GM20000 (cell line): ENCODE measurements at places on chromosomes 2 and 18.
A peak's percentile ranks its signal among the peaks of the same experiment; 100 is the strongest.

GRCh38 chr18:75698861-75699260 is 271.4 kb upstream of the SMIM21 start:
- no peak for DNase-seq

GRCh38 chr18:8821531-8821930 is 116.2 kb downstream of the MTCL1 start:
- DNase-seq, result no peak

GRCh38 chr18:48715711-48716361 is 177.0 kb downstream of the CTIF start:
- DNase-seq, result peak; percentile 48

DNA sequence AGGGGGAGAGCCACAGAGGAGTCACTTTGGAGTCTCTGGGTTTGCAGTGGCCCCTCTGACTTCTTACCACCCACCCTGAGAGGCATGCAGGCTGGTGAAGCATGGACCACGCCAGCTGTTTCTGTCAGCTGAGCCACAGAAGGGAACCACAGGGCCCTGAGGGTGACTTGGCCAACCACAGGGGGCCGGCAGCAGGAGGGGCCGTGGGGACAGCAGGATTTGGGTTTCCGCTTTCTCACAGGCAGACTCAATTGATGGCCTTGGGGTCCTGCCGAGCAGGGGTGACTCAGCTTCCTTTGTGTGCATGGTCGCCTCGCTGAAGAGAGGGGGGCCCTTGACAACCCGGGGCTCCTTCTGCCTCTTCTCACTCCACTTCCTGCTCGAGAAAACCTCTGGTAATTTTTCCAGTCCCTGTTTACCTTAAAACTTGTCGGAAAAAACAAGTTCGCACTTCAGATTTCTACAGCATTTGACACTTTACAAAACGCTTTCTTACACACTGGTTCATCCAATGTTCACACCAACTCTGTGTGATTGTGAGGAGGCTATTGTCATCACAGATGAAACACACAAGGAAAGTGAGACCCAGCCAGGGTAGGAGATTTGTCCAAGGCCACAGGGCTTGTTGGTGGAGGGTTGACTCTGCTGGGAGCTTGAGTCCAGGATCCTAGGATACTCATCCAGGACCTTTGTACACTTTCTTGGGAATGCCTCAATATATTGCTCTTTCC is 311.2 kb downstream of the LPIN1 start:
- DNase-seq, result peak; percentile 50

DNA sequence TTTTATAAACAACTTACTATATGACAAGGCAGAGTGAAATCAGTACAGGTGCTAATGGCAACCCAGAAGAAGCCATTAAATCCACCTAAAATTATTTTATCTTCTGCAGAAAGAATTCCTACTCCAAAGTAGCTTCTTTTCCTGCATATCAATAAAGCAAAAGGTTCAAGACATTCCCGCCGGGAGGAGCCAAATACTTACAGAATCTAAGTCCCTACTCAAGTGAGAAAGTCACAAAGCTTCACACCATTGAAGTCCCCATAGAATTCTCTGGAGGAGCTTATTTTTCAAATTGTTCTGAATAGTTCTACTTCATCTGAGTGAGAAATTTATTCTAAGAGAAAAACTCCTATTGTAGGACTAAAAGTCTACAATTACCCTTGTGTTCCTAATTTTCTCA is 233.7 kb upstream of the HNRNPA3 start:
- DNase-seq, result no peak

DNA sequence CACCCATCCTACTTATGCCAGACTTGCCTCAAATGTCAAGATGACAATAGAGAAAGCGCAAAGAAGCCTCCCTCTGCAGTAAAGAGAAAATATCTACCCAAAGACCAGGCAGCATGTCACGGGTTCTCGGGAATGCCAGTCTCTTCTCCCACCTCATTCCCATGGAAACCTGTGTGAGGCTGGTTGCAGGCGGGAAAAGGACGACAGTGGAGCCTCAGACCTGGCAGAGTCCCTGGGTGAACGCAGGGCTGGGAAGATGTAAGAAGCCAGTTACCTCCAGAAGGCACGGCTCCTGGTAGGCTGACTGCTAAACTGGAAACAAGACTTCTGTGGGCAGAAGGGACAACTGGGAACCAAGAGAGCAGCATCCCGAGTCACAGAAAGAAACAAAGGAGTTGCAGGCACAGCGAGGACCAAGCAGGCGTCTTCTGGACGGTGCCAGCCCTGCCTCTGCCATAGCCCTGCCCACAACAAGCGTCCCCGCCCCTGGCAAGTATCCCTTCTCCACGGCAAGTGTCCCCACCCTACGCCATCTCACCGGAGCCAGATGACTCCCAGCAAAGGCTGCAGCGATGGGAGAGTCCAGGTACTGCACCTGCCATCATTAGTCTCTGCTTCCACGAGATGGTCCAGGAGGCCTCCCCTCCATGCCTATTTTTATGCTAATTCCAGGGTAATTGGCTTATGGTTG is 440.8 kb upstream of the MYT1L start:
- no peak for DNase-seq

DNA sequence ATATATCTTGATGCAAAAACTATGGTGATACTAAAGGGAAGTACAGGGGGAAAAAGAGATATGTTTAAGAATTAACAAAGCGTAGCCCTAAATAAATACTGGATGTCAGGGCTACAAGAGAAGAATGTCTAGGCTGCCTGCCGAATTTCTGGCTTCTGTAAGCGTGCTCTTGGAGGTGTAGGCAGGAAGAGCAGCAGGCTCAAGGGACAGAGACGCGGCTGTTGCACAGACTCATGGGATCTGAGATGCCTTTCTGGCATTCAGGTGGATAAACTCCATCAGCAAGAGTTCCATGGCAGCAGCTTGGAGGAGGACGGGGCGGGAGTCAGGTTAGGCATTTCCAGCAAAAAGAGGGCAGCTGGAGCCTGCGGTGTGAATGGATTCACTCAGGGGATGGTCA is 123.2 kb upstream of the TWIST2 start:
- no peak for DNase-seq

DNA sequence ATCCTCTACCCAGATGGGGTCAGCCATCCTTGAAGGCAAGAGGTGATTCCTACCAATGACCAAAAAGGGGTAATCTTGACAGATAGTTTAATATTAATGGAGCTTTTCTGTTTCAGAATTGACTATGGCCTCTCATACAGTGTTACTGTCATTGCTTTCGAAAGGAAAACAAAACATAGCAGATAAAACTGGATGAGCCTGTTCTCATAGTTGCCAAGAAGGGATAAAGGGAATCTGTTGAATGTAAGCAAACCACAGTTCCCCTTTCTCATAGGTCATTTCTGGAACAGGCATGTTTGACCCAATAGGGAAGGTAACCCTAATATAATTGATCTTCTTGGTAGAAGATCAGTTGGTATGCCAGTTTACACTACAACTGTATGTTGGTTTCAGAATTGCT is 1.6 kb downstream of the RAB27B start:
- no peak for DNase-seq
